ENCODE measurements at places on chromosomes 5 and 9.
A peak's percentile ranks its signal among the peaks of the same experiment; 100 is the strongest.

- DNase-seq, result no peak
Measured at GRCh38 chr9:116202219-116202912, 48.8 kb downstream of the PAPPA start.

- DNase-seq, result no peak
Measured at GRCh38 chr5:68087866-68088265, 127.7 kb upstream of the PIK3R1 start.

DNA sequence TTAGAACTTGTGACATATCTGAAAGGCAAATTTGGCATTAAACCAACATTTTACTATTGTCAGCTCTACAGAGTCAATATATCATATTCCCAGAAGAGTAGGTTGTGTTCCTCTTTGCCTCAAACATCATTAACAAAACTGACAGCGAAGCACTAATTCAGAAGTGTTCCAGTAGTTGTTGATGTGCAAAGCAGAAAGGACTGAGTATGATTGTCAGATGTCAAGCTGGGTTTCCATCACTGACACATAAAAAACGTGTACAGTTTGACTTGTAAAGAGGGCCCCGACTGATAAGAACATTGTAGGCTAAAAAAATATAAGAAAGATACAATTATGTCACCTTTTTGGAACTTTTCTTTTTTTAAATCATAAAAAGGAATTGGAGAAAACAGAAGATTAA is 101.5 kb upstream of the ZNF608 start:
- DNase-seq, result no peak

DNA sequence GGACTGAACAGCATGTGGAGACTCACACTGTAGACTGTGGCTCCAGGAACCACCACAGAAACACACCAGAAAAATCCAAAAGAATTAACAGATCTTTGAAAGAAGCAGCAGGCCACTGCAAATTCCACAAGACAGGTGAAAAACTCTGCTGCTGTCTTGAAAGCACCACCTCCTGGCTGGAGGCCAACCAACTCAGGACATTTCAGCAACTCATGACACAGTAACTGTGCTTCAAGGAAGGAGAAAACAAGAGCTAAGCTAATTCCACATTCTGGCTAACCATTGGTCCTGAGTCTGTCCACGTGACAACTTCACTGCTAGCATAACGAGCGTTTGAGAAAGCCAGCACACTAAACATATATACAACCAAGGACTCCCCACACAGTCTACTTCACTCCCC is 625.1 kb downstream of the PRELID2 start:
- DNase-seq, result no peak

GRCh38 chr5:129019401-129019908 is 54.2 kb downstream of the SLC27A6 start:
- no peak for DNase-seq

DNA sequence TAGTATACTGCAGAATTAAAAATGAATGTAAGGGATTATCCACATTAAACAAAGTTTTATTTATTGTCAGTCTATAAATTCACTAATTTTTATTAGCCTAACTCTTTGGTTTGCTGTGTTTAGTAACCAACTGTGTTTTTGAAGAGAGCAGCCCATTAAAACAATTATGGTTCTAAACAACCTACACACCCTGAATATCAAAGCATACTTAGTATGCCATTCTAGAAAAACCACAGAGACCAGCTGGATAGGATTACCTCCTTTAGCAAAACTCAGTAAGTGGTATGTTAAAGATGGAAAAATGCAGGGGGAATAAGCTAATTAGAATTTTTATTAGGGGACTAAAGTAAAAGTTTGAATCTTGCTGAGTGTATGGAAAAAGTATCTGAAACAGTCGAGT is 1981.7 kb upstream of the NUDT12 start:
- DNase-seq, result no peak

DNA sequence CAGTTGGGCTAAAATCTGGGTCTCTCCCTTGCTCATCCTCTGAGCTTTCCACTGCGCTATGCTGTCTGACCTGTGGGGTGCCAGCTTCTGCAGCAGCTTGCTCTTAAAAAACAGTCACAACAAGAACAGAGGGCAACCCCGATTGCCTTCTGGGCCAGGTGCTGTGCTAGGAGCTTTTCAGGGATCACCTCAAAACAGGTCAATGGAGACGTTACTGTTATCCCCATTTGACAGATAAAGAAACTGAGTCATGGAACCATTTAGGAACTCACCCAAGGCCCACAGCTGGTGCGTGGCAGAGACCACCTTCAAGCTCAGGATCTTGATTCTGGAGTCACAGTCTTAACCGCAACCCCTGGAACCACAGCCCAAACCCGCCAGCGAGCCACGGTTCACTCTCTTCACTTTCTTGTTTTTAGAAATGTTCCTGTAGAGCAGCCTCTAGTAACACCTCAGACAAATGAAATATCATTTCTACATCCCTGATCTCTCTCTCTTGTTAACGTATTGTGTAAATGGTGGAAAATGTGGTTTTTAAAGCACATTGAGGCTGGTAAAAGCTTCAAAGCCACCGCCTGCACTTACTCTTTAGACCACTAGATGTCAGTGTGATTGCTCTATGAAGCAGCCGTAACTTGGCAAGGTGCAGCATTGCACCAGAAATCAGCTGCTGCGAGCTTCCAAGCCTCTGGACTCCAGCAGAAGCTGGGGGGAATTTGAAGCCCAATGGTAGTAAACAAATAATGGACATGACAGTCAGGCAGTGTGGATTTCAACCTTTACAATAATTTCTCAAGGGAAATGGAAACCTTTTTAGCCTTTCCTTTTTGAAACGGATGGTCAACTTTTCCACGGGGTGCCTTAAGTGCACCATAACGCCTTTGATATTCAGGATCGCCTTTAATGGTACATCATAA is 1.7 kb downstream of the FYB1 start:
- DNase-seq, result peak; percentile 70

GRCh38 chr9:91481972-91482371 is 58.3 kb upstream of the NFIL3 start:
- DNase-seq, result no peak

DNA sequence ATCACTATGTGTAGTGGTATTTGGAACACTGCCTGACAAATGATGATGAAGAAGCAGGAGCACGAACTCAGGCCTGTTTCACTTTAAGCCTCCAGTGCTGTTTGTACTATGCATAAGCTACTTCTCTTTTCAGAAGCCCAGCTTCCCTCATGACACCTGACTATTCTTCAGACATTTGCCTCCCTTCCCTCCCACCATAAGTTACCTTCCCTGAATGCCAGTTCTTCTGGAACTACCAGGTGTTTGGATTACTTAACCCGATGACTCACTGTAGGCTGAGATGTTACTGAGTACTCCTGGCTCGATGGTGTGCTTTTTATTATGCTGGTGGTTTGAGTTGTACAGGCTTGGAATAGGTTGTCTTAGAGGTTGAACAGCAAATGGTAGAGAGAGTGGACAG is 180.0 kb downstream of the SPATA31D1 start:
- no peak for DNase-seq

GRCh38 chr5:61301341-61302199 is 30.5 kb upstream of the ZSWIM6 start:
- DNase-seq, result no peak

GRCh38 chr5:96703384-96703920 is 41.3 kb downstream of the CAST start:
- DNase-seq, result no peak

GRCh38 chr9:111008158-111009075 is 29.9 kb downstream of the LPAR1 start:
- no peak for DNase-seq

DNA sequence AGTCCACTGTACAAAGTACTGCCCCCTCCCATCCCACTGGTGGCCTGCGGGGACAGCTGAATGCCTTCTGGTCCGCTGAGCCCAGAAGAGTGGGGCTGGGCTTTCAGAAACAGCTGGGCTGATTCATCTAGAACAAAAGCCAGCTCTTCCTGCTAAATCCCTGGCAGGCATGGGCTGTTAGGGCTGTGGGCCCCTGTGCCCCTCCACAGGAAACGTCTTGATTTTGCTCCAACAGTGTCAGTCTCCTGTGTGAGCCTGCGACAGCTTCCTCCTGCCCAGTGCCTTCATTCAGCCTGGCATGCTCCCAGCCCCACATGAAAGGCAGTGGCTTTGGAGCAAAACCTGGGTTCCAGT is 6.9 kb upstream of the GSN start:
- DNase-seq, result no peak

DNA sequence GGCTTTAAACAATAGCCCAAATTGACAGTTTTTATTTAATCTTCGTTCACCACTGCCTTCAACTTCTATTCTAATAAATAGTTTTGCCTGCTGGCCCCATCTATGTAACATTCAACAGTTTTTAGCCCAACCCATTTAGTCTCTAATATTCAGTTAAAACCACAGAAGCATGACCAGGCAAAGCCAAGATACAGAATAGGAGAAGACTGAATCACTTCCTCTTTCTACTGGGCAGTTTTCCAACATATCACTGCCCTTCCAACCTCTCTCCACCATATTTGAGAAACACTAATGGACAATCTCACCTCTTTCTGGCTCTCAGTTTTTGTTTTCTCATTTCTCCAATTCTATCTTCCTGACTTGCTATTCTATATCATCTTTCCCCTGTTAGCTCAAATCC is 352.9 kb downstream of the DNAH5 start:
- no peak for DNase-seq

DNA sequence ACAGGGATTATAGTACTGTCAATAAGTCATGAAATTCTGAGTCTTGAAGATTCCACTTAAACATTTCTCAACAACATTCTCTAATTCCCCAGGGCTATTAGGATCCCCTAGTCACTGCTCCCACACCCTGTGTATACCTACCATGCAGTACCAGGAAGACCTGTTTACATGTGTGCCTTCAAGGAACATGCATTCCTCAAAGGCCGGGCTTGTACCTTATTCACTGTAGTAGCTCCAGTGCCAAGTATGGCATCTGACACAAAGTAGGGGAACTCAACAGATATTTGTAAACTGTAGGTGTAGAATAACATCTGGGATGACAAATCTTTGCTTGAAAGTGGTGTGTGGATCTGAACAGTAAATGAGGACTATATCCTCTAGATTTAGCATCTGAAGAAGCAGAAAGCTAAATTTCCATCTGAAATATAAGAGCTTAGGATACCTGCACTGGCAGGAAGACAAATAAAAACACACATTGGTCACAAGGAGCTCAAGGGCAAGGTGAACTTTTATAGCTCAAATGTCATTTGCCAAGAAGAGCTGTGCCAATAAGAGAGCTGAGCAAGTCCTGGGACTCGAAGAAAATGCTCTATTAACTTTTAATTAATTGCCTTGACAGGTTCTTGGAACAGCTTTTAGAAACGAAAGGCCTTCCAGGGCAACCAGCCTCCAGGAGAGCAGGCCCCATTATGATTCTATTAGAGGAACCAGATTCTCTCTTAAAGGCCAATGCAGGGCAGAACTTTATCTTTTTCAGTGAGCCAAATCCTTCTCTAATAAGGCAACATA is 52.3 kb upstream of the MYOT start:
- no peak for DNase-seq

DNA sequence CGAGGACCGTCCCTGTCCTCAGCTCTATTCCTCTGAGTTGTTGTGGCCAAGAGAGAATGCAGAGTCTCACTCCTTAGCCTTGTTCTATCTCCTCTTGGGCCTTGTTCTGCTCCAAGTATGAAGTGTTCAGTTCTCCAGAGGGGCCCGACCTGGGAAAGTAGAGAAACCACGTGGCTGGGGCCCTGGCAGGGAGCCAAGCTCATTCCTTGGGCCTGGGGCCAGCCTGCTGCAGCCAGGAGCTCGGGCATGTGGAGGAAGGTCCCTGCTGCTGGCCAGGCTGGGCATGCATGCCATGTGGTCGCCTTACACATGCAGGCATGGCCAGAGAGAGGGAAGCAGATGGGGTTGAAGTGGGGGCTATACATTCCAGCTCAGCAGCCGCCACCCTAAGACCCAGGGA is 60.7 kb downstream of the COL27A1 start:
- DNase-seq, result no peak

GRCh38 chr9:103981912-103982311 is 112.2 kb upstream of the SMC2 start:
- DNase-seq, result no peak

DNA sequence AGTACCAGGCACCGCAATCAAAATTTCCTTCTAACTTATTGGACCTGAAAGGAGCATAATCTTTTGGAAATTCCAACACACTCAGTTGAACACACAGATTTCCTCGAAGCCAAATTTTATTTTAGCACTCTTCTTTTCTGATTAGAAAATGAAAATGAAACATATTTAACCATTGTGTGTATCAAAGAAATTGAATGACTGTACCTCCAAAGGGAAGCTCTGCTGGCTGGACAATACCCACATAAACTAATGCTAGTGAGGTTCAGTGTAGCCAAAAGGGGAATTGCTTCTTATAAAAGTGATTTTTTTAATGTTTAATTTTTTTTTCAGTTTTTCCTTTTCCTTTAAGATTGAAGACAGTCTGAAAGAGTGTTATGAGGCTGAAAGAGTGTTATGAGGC is 239.6 kb upstream of the NREP start:
- DNase-seq, result no peak

GRCh38 chr9:135693265-135693664 is 6.0 kb downstream of the SOHLH1 start:
- no peak for DNase-seq

GRCh38 chr5:96253140-96253539 is 179.9 kb downstream of the PCSK1 start:
- DNase-seq, result no peak

- DNase-seq, result no peak
Measured at GRCh38 chr9:88344013-88344412, 44.2 kb upstream of the SPIN1 start.

DNA sequence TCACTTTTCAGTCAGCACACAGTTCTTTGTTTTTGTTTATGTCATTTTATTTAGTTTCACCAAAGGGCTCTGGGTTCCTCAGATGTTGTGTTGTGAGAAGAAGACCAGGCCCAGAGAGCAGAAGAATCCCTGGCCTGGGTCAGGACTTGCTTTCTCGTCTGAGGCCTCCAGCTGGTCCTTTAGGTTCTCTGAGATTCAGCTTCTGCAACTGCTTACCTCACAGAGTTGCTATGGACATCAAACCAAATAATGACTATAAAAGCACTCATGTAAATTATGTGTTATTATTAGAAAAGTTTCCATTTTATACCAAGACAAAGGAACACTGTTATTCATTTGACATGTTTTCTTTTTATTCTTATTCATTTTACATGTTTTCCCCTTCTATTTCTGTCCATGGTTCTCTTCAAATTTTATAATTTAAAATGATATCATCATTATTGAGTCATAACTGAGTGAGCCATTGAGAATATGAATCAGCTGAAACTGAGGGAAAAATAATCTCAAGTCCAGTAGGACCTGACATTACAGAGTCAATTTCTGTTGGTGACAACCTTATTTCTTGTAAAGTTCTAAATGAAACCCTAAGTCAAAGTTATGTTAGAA is 44.0 kb upstream of the GLRX start:
- DNase-seq, result no peak

DNA sequence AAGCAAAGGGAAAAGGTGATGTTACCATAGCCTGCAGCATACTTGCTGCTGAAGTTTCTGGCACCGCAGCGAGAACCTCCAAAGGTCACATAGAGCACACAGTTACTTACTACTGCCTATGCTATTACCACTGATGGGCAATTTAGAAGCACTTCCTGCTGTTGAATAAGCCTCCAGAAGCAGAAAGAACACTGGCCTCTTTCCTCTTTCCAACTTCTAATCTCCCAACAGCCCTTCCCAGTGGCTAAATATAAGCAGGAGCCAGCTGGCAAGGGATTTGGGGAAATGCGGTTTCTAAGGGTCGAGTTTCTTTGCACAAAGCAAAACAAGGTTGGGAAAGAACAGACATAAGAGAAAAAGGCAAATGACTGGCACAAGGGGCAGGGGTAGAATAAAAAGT is 669.2 kb upstream of the ACO1 start:
- DNase-seq, result no peak
